Left colon (tissue), 2 donors: ENCODE measurements at places on chromosomes 1 and 21. TPM values are rescaled to one million over a fixed set of nuclear protein-coding genes. Genes with fewer than 3 reads are reported as not detected.
A peak's percentile ranks its signal among the peaks of the same experiment; 100 is the strongest.

- no peak for DNase-seq
These were observed 120.3 kb upstream of the TMPRSS2 start for GRCh38 chr21:41628256-41628655.

DNA sequence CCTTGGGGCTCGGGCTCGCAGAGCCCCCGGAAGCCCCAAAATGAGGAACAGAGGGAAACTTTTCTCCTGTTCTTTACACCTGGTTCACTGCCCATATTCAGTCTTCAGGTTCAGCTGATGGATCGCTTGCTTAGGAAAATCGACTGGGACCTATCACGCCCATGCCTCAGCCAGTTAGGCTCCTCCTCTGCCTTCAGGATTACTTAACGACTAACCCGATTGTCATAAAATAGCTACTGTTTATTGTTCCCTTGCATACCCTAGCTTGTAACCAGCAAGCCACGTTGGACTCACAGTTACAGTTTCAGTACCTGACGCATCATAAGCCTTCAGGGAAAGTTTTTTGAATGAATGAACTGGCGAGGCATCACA lies 692 bp downstream of the TARDBP start:
- peak; percentile 57 for DNase-seq

- no peak for DNase-seq
These were observed 86.0 kb downstream of the NCAM2 start for GRCh38 chr21:21084179-21084578.

GRCh38 chr1:158819461-158820443 lies 11.4 kb upstream of the MNDA start:
- no peak for DNase-seq

- no peak for DNase-seq
These were observed 1353.2 kb upstream of the ADGRL2 start for GRCh38 chr1:80447526-80447925.

DNA sequence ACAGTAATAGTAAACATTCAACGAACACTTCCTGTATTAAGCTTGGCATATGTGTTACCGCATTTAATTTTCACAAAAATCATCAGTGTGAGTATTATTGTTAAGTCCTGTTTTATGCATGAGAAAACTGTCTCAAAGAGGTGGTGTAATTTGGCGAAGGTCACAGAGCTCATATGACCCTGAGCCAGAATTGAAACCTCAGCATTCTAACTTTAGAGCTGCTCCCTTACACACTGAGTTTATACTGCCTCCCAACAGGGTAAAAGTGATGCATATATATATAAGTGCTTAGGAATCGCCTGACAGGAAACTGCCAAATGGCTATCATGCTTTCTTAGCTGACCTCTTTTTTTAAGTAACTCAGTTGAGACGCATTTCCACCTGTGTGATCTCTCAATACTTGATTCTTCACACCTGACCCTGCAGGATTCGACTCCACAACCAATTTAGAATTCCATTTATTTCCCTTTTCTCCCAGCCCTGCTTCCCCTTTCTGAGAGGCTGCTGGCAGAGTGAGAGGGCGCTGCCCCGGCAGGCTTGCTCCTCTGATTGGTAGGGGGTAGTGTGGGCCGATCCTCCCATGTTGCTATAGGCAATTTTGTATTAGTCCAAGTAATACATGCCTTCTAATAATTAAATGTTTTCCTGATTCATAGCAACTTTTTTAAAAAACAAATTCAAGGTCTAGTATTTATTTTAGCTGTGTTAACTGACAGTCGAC lies 40.5 kb downstream of the ZBTB40 start:
- DNase-seq = no peak

DNA sequence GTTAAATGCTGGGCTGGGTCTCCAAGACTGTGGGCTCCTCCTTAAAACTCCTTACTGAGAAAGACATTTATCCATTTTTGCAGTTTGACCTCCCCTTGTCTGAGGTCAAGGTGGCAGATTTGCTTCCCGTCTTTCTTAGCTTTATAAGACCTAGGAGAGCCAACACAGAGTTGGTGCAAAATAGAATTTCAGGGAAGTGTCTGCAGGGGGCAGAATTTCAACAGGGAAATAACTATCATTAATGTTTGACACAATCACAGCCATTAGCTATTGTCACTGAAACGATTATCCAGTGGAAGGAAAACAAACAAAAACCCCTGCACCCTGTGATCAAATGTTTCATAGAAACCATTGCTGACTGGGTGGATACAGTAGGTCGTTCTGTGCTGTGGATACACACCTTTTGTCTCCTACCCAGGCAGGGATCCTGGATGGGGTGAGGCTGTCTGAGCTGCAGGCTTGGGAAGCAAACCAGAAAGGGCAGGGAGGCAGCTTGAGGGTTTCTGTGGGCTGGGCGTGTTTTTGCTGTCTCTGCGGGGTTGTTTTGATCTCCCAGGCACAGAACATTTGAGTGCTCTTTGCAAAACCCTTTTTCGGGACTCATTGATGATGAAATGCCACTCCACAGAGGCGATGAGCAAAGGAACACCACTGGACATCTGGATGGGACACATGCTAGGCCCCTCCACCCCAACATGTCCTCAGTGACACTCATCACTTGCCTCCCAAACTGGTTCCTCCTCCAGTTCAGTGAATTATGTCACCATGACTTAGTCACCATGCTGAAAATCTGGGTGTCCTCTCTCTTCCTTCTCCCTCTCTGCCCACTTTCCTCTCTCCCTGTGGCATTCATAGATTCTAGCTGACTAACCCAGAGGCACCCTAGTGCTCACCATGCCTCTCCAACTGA lies 94.2 kb upstream of the SERBP1 start:
- no peak for DNase-seq

DNA sequence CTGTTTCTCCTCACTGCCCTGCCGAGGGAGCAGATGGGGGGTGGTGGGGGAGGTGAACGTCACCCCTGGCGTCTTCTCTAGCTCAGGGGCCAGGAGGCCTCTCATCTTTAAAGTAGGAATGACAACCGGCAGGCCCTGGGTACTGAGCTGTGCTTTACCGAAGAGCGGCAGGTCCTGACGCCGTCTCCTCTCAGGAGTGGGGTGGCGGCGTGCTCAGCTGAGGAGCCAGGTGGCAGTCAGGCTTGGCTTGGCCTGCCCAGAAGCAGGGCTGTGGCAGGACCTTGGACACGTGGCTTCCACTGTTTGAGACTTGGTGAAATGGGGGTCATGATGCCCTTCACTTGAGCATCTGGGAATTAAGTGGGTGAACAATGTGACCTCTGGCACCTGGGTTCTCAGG lies 3.1 kb downstream of the RER1 start:
- no peak for DNase-seq

- DNase-seq = no peak
These were observed 21.3 kb upstream of the DHX9 start for GRCh38 chr1:182817802-182818201.

DNA sequence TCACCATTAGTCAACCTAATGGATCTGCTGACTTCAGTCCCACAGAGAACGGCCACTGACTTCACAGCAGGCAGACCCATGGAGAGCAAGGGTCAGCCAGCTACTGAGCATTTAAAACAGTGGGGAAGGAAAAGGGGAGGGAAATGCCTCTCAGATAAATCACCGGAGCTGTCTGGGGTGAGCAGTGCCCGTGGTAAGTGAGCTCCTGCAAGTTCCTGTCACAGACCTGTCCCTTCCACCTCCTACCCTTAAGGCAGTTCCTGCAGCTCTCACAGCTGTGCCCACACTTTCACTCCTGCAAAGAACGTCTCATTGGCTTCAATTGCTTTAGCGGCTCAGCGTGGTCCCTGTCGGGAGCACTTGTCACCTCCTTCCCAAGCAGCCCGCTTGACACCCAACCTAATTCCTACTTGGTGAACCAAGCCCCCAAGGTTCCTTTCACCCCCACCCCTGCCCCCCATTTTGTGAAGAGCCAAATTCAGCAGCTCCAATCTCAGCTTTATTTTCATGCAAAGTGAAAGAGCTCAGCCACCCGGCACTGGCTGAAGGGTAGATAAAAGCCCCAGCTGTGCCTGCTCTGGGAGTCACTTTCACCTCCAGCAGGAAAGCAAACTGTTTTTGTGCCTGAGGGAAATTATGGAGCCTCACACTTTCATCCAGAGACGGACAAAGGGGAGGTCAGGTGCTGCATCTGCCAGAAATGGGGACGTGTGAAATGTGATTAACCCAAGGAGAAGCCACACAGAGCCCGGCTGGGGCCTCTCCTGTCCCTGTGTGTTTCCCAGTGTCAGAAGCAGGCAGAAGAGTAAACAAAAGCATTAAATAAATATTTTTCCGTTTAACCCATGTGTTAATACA lies 306.2 kb downstream of the TTLL7 start:
- DNase-seq = no peak

- DNase-seq = no peak
These were observed 66.3 kb downstream of the SPATA46 start for GRCh38 chr1:162310337-162310736.

DNA sequence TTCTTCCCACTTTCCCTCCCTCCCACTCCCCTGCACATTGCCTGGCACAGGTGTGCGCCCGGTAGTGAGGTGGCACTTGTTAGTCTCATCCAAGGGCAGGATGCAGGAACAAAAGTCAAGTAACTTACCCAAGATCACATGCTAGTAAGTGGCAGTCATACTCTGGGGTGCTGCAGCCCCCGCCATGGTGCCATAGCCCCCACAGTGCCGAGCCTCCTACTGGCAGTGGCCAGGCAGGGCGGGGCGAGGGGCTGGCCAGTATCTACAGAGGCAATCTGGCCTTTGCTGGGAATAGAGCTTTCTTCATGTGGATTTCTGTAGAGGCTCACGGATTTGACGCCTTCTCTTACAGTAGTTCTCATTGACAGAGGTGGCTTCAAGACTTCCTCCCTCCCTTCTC lies 26.9 kb downstream of the H6PD start:
- DNase-seq = no peak

DNA sequence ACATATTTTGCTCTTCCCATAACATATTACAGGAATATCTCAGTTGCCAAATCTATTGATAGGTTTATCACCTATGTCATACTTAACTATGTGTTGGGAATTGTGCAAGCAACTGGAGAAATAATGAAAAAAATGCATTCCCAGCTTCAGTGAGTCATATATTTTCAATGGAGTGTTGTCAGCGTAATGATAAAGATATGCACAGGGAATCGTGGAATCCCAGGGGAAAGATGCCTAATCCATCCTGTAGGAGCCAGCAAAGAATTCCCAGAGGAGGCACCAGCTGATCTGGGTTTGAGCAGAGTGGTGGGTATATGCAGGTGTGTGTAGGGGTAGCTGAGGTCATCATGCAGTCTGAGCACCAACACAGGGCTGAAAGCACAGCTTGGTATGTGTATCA lies 213.3 kb upstream of the DAB1 start:
- no peak for DNase-seq

DNA sequence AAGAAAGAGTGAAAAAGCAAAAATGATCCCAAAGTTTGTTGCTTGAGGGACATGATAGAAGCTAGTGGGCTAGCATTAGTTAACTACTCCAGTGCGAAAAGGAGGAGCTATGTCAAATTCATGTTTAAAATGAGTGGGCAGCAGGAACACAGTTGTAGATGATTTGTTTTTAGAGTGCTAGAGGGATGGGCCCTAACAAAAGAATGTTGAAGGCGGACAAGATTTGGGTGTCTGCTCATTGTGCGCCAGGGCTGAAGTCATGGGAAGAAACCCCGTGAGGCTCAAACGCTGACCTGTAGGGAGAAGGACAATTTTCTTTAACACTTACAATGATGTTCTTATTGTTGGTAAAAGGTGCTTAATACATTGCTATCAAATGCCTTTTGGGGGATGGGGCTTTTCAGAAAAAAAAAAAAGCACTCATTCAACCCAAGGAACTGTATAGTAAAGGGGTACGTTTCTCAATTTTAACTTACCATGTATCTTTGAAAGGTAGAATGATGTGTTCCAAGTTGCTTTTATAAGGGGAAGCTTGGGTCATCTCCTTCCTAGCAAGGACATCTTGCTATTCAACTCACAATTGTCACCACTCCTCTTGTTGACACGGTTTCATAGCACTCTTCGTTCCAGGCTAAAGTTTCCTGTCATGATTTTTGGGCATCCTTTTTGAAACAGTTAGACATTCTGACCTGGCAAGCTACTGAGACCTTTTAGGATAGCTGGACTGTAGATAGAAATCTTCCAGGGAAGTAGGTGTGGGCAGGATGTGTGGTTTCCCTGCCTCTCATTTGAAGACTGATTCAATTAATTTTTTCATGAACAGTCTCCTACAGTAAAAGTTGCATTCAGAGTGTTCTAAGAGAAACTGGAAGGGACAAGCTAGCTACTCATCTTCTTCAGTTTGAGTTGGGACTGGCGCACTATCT lies 53.0 kb upstream of the CNN3 start:
- DNase-seq = no peak

DNA sequence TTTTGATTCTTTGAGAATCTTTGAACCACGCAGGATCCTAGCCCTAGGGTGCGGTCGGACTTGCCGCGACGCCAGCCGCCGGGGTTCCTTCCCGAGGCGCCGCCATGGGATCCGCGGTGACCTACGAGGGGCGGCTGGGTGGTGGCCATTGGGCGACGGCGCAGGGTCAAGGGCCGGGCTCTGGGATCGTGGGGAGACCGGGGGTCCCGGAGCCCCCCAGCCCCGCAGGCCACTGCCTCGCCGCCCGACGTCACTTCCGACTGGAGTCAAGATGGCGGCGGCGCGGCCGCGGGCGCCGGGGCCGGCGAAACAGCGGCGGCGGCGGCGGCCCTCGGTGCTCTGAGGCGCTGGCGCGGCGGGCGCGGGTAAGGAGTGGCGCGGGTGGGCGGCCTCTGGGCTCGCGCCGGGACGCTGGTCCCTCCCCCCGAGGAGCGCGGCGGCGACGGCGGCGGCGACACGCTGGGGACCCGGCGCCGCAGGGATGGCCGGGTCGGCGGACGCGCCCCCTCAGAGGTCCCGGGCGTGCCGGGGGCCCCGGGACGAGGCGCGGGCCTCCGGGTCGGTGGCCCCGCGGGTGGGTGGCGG lies at the start of gene PRDM2:
PRDM2 (plus strand) TSS at position 253 of the 585 bp plus-strand sequence. CDS start 15,418 bp downstream, outside the sequence.
- peak; percentile 31 for DNase-seq

DNA sequence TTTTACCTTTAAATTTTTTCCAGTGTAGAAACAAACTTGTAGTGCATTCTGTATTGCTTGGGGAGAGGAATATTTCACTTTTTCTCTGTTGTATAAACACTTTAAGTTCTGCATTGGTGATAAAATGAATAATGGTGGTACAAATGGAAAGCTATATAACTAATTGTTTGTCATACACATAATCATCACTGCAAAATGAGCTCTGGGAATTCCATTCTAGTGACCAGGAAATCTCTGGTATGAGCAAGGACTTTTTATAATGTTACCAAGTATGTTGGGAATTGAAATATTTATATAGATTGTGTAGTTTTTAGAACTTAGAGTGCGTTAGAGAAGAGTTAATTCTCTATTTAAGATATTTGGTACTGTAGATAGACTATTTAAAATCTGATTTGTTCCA lies 5.0 kb upstream of the FMN2 start:
- DNase-seq = no peak

The RUNX3 gene
- 5.7 TPM for total RNA-seq

The TOR1AIP2 gene
- total RNA-seq = 65.0 TPM

The LCE1F gene
- total RNA-seq = not detected

The PRAMEF25 gene
- not detected for total RNA-seq

The PCP4 gene
- 6.5 TPM for total RNA-seq

The RNU1-1 gene
- 5,589 TPM for total RNA-seq

The TAF1A gene
- 4.6 TPM for total RNA-seq

The EFNA1 gene
- total RNA-seq = 63.0 TPM
